Myocyte (in vitro differentiated cells): ENCODE measurements at places on chromosomes 11 and 22.

DNA sequence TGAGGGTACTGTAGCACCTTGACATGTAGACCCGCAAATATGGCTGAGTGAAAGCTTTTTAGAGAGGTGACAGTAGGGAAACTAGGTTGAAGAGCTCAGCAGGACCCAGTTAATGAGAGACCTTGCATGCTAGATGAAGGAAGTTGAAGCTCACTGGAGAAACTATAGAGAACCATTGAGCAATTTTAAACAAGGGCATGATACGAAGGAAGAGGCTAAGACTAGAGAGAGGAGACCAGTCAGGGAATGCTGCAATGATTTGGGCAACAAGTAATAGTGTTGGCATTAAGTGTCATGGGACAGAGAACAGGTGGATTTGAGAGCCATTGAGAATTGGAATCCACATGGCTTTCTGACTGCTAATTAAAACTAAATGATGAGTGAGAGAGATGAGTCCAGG is 4.1 kb downstream of the OLFML1 start:
- DNase-seq: no peak

DNA sequence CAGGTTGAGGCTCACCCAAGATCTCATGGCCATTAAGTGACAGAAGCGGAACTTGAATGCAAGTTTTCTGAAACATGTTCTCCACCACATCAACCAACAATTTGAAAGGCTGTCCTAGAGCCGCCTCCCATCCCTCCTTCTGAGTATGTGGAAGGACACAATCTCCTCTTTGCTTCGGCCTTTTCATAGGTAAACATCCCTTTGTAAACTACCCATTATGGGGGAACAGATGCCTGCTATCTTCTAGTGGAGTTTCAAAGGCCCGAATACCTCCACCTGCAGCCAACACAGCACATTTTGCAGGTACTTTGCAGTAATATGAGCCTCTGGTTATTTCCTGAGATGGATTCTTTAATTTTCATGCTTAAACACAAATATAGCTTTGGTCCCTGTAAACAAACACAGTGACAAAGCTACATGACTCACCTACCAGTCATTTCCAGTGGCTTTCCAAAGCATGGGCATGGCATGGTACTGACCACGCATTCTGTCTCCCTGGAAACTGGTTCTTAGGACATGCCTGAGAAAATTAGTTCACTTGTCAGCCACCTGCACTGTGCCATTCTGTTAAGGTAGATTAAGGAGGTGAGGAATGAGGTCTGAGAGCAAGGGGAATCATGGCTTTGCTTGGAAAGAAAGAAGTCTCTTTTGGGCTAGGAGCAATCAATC is 60.2 kb downstream of the EHF start:
- DNase-seq: peak; percentile 78

DNA sequence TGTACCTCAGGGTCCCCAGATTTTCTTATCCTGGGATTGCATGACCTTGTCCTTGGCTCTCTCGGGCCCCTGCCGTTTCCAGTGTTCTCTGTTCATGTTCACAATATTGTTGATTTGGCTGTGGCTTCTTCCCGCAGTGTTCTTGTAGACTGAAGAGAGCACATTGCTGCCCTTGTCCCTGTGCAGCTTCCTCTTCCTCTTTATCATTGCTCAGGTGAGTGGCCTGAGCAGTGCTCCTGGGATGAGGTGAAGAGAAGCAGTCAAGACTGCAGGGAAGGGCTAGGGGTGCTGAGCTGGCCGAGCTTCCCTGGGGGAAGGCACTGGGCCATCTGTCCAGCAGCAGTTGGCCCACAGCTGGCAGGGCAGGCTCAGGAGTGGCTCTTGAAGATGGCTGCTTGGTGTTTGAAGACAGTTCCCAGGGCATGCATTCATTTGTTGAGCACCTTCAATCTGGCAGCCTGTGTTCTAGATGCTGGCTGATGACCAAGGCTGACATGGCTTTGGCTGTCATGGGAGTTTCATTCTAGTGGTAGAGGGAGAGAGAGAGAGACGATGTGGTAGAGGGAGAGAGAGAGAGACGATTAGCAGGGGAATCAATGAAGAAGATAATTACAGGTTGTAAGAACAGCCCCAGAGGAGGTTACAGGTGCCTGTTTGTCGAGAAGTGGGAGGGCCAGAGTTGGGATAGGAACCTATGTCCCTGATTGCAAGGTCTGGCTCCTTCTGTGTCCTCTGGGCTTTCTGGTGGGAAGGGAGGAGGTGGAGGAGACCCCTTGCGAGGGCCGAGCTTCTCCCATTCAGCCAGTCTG is 17.4 kb downstream of the BMAL1 start:
- DNase-seq: no peak

GRCh38 chr11:83847467-83848034 is 561.4 kb upstream of the CCDC90B start:
- no peak for DNase-seq

- no peak for DNase-seq
These were observed 149.4 kb downstream of the BRD1 start for GRCh38 chr22:49678137-49678841.
